Stimulated activated CD8-positive, alpha-beta memory T cell treated with anti-CD3 and anti-CD28 coated beads, Interleukin-2, amount 100 ng/mL, for 1 hour (primary cell): ENCODE measurements at places on chromosomes 7 and 10.

GRCh38 chr10:119689016-119689580 lies 36.8 kb upstream of the INPP5F start:
- no peak for DNase-seq

GRCh38 chr10:102227050-102227449 lies 951 bp downstream of the ELOVL3 start:
- DNase-seq: no peak

- no peak for DNase-seq
Measured at GRCh38 chr7:915291-916218, 38.9 kb downstream of the ADAP1 start.

GRCh38 chr10:33927347-33927746 lies 592.9 kb upstream of the NRP1 start:
- no peak for DNase-seq

- no peak for DNase-seq
Measured at GRCh38 chr10:4475827-4476490, 350.0 kb upstream of the AKR1E2 start.

GRCh38 chr7:151484971-151485707 lies 34.6 kb downstream of the RHEB start:
- no peak for DNase-seq

DNA sequence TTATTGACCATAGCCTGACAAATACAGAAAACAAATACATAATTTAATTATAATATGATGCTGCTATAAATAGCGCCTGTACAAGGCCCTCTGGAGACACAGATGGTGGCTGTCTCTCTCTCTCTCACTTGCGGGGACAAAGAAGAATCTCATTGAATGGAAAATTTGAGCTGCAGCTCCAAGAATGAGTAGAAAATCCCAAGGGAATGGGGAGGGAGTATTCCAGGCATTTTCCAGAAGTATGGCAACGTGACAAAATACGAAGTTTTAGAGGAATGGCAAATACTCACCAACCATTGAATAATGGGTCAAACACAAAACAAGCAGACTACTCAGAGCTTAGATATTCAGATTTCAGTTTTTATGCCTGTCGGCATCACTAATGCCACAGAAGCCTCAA lies 179.9 kb downstream of the NRP1 start:
- no peak for DNase-seq

DNA sequence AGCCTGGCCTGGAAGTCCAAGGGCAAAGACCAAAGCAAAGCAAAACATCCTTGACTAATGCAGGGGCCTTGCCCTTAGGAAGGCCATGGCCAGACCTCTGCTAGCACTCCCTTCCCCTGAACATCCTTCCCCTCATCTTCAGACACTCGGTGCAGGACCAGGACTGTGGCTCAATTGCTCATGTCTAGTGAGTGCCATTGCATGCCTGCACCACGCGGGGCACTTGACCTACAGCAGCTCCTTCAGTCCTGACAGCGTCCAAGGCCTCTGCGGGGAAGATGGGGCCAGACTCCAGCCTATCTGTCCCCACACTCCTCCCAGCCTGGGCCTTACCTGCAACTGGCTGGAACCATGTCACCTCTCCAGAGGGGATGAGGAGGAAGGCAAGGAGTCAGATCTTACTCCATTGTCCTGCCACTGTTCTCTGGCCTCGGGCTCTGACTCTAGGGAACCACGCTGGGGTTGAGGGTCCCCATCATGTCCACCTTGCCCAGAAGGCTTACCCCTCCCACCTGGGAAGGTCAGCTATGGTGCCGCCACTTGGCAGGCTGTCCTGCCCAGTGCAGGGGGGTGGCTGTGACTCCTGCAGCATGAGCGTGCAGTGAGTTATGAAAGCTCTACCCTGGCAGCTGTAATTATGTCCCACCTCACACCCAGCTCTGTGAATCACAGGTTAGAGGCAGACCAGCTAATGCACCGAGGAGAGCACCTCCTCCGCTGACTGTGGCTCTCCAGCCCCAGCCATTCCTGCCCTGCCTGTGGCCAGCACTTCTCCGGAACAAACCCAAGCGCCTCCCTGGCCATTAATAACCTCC lies 16.1 kb downstream of the DRGX start:
- DNase-seq: no peak

DNA sequence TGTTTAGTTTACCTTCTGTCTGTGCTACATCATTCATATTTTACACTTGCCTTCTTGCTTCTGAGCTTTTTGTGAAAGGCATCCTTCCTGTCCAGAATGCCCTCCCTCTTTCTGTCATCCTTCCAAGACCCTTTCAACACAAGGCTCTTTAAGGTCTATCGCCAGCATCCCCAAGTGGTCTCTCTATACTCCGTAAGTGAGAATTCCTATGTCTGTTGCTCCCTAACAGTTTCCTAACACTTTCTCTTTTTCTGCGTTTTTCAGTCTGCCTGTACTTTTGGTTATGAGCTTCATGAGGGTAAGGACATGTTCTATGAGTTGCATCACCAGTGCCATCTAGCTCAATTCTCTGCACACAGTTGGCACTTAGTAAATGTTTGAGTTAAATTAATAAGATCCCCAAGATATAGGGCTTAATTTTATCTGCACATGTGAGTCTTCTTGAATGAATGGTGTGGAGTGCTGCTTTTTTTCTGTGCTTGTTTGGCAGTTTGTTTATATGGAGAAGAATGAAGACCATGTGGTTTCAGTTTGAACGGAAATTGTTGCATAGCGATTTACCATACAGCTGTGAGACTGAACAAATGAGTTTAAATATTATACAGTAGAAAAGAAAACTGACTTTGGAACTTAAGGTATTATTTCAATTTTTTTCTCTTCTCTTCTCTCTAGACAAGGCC lies 29.4 kb downstream of the RABGEF1 start:
- DNase-seq: no peak

GRCh38 chr10:49322371-49323170 lies 23.6 kb downstream of the C10orf71 start:
- DNase-seq: no peak

GRCh38 chr7:122206985-122207384 lies 62.9 kb upstream of the AASS start:
- DNase-seq: no peak
